ENCODE measurements at places on chromosomes 5 and 9. TPM values are rescaled to one million over a fixed set of nuclear protein-coding genes. Genes with fewer than 3 reads are reported as not detected.

GRCh38 chr9:89153232-89154017 is 25.2 kb downstream of the SHC3 start:
- H3K4me3 ChIP-seq = no peak overlapping the region
- DNase-seq = no peak
- H3K27ac ChIP-seq = no peak overlapping the region
- no peaks in the 10 kb centered on the region for H3K27me3 ChIP-seq

DNA sequence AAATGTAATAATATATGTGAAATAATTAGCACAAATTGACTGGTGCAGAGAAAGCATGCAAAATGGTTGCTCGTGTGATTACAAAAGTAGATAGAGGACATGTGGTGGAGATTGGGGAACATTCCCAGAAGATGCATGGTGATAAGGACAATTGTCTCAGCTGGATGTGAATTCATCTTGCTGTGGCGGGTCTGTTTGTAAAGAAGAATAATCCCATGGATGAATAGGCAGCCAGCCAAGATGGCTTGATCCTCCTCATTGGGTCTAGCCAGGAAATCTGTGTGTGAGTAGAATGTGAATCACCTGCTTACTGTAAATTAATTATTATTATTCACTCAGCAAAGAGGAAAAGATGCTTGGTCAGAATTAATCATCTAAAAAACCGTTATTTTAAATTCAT is 12.6 kb upstream of the DPYSL3 start:
- H3K27me3 ChIP-seq = no peaks in the 10 kb centered on the region
- no peaks in the 10 kb centered on the region for H3K36me3 ChIP-seq
- no peak for DNase-seq
- H3K4me3 ChIP-seq = no peak overlapping the region
- no peak overlapping the region for H3K27ac ChIP-seq

The SHOC1 gene
- total RNA-seq = not detected

DNA sequence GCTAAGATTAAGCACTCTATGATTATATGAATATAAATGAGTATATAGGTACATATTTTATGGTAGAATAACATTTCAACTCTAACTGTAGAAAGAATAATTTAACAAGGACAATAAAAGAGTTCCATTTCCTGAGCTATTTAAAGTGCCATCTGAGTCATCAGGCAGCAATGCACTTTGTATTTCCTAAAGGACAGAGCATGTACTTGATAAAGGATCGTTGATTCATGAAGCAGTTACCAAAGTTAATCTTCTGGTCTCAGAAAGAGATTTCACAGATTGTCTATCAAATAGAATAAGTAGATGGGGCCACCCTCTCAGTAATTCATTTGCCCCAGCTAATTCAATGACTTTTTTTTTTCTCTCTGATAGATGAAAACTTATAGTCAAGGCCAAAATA is 747.8 kb downstream of the CDH18 start:
- H3K4me1 ChIP-seq = no peaks in the 10 kb centered on the region
- H3K27me3 ChIP-seq = no peaks in the 10 kb centered on the region
- no peak overlapping the region for H3K4me3 ChIP-seq
- H3K36me3 ChIP-seq = no peaks in the 10 kb centered on the region

DNA sequence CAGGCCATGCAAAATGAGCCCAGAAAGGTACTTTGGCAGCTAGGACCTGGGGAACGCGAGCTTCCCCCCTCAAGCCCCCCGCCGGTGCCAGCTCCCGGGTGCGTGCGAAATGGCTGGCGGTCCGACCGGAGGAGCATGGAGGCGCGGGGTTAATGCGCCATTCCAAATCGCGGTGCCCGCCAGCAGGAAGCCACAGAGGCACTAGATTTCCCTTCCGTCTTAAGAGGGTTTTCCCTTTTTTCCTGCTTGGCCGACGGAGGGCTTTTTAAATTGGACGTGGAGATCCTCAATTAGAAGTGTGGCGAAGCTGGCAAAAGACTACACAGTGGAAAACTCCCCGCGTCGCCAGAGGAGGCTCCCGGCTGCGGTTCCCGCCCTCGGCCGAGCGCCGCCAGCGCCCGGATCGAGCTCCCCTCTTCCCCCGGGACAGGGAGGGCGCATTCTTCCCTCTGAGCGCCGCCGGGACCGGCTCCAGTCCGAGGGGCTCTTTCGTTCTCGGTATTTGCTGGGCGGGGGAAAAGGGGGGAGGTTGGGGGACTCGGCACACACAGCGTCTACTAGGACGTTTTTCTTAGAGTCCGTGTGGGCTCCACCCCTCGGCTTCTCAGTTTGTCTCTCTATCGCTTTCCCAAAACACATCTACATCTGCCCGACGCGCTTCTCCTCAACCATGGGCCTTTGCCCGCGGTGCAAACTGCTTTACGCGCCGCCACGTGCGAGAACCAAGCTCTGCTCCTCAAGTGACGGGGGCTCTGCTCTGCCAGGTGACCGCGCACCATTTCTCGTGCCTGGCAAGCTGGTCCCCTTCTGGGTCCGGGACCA is 3.0 kb downstream of the GDNF start:
- no peak for DNase-seq
- H3K27me3 ChIP-seq = peaks cover 40% of the 10 kb centered on the region
- H3K4me1 ChIP-seq = peaks cover 8% of the 10 kb centered on the region
- no peaks in the 10 kb centered on the region for H3K36me3 ChIP-seq
- H3K4me3 ChIP-seq = no peak overlapping the region

DNA sequence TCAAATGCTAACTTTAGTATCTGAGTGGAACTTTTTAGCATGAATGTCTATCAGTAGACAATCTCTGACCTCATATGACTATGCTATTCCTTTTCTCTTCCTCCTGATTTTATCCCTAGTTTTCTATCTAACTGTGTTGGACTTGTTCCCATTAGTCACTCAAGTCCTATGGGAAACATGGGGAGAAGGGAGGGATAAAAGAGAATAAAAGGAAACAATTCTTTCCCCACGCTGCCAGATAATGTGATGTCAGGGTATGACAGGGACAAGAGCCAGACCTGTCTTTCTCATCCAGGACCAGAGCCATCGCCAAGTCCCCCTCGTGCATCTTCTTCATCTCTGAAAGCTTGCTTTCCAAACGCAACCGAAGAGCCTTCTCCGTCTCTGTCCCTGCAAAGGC is 43.9 kb downstream of the CDK5RAP2 start:
- no peaks in the 10 kb centered on the region for H3K4me1 ChIP-seq
- H3K4me3 ChIP-seq = no peak overlapping the region
- H3K36me3 ChIP-seq = peaks cover 43% of the 10 kb centered on the region
- H3K27me3 ChIP-seq = no peaks in the 10 kb centered on the region
- no peak overlapping the region for H3K27ac ChIP-seq

The SLC22A4 gene
- total RNA-seq = 2.6 TPM

The CHSY3 gene
- not detected for total RNA-seq

The GFRA3 gene
- total RNA-seq = not detected
